Posterior cingulate gyrus (tissue), 11 donors: ENCODE measurements at places on chromosomes 3 and 15.
A peak's percentile ranks its signal among the peaks of the same experiment; 100 is the strongest.

- DNase-seq: no peak
These were observed 33.5 kb downstream of the SV2B start for GRCh38 chr15:91133511-91133910.

GRCh38 chr3:169650503-169650902, 13.0 kb downstream of the MECOM start:
- no peak for DNase-seq

DNA sequence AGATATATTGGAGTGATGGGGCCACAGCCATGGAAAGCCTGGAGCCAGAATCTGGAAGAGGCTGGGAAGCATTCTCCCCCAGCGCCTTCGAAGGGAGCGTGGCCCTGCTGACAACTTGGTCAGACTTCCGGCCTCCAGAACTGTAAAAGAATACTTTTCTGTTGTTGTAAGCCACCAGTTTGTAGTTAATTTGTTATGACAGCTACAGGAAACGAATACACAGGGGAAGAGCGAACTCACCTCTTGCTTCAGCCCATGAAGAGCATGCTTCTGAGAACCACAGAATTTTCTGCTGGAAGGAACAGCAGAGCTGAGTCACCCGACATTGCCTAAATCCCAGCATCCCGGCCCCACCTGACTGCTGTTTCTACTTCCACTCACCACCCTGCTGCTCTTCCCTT, 501.7 kb downstream of the SHQ1 start:
- DNase-seq: no peak

DNA sequence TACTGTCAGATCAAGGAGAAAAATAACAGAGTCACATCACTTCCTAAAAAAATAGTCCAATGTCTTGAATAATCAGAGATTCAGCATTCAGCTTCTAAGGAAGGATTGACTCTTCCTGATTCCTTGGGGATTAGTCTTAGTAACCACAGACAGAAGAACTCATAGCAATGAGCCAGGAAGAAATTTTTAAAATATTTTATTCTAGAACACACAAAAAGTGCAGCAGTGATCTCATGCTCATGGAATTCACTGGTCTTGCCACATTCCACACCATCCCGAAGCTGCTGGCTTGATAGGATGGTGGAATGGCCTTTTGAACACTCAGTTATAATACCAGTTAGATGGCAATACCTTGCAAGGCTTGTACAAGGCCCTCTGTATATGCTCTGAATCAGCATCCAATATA, 43.0 kb upstream of the ABI3BP start:
- no peak for DNase-seq

GRCh38 chr3:163622384-163622783, 1455.9 kb downstream of the SI start:
- no peak for DNase-seq

- no peak for DNase-seq
These were observed 3.5 kb downstream of the SERINC4 start for GRCh38 chr15:43796566-43796965.

DNA sequence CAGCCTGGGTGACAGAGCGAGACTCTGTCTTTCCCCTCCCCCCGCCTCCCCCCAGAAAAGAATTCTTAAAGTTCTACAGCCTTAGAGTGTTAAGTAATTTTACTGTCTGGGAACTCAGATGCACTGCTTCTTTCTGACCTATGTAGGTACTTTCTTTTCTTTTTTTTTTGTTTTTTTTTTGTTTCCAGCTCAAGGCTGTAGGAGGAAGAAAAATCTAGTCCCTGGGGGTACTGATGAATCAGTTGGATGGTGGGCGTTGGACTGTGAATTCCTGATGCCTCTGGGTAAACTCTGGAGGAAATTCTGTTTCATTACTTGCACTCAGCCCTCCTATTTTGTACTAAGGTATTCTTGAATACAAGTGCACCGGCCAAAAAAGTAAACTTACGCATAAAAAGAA, 10.8 kb downstream of the GHRL start:
- no peak for DNase-seq

GRCh38 chr3:13400114-13400673, 19.9 kb downstream of the NUP210 start:
- no peak for DNase-seq

DNA sequence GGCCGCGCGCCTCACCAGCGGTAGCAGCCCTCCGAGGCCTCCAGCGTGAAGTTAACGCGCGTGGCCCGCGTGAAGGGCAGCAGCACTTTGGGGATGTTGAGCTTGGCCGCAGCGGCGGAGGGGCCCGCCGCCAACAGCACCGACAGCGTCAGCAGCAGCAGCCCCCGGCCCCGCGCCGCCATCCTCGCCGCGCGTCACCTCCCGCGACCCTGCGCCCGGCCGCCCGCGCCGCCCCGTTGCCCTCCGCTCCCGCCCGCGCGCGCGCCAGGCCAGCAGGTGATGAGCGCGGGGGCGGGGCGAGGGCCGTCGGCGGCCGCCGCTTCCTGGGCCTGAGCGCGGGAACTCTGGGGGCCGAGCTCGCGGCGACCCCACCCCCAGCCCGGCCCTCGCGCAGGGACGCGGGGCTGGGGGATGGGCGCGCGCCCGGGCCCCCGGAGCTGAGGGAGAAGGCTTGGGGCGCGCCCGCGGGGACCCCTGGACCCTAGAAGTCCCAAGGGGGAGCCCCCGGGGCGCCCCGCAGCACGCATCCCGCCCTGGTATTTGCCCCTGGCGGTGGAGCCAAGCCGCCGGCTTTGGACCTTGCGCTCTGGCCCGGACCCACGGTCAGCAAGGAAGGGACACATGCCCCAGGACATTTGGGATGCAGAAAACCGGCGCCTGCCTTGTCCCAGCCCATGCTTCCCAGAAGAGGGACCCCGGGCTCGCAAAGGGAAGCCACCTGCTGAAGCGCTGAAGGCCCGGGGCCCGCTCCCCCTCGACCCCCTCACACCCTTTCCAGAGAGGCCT, at the start of gene NUP210:
Gene NUP210 (minus strand): TSS at position 278 of the 786 bp plus-strand sequence. CDS start 96 bp downstream, at position 182.
- DNase-seq: no peak

DNA sequence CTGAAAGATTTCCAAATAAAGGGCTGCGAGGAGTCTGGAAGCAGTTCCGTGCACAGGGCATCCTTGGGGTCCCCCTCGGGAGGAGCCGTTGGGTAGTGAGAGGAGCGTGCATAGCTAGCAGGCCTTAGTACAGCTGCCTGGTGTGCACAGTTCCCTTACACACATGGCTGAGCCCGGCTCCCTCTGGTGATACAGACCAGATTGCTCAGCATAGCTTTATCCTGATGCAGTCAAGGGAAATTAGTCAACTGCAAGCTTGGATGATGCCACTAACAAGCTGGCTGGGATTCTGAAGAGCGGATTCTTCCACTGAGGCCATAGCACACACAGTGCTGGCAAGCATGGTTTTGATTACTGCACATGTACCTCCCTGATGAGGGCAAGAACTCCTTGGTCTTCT, 349.4 kb downstream of the LRTM1 start:
- no peak for DNase-seq

DNA sequence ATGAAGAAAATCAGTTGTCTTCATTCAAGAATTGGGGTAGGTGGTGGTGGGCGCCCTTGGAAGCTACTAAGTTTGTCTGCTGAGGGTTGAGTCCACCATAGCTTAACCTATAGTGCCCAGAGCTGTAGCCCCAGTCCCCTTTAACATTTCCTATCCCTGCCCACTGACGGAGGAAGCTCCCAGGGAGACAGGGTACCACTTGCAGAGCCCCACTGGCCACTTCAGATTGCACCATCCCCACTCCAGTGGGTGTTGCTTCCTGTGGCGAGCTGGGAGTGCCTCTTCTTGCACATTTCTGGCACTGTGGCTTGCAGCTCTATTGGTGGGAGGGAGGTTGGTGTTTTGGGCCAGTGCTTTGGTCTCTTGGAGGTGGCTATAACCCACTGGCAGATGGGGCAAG, 2.7 kb downstream of the PXYLP1 start:
- DNase-seq: no peak

DNA sequence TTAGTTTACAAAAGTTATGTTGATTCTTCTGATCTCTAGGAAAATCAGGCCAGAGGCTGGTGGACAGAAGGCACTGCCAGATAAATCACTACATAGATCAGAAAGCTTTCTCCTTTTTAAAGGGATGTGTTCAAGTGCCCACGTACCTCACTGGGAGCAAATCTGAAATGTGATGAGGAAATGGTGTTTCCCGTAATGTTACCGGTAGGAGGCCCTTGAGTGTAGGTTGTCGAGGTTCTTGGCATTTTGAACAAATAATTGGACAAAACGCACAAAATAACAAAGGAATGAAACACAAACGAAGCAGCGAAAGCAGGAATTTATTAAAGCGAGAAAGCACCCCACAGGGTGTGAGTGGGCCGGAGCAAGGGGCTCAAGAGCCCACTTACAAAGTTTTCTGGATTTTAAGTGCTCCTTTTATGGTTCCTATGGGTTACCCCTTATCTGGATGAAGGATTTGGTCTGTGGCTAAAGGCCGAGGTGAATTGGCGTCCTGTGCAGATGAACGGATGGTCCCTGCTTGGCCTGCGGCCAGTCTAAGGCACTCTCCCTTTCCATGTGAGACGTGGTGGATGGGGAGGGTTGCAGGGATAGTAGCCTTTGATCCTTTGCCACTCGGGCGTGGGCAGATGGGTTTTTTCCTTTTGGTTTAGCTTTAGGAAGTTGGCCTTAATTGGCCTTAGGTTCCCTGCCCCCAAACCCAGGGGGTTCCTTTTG, 1.0 kb downstream of the SNX1 start:
- DNase-seq: no peak

- DNase-seq: no peak
These were observed 8.7 kb downstream of the SLC27A2 start for GRCh38 chr15:50190723-50191122.

GRCh38 chr3:194827486-194827885, 141.8 kb downstream of the FAM43A start:
- no peak for DNase-seq

DNA sequence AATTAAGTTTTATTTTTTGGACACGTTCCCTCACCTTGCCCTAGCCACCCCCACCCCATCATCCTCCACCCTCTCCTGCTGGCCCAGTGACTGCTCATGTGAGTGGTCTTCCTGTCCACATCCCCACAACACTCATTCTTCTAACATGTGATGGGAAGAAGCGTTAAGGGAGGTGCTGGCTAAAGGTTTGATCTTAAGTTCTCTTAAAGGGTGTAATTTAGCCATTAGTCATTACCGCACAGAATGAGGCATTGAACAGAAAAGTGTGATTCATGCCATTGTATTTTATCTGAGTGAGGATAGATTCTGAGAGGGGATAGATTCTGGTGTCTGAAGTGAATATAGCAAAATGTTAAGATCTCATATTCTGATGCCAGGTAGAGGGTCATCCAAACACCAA, 272.9 kb upstream of the TPM1 start:
- no peak for DNase-seq

GRCh38 chr3:107198581-107199181, 178.6 kb upstream of the CCDC54 start:
- peak; percentile 28 for DNase-seq

- no peak for DNase-seq
These were observed 2.0 kb downstream of the C2CD4A start for GRCh38 chr15:62068810-62069167.

DNA sequence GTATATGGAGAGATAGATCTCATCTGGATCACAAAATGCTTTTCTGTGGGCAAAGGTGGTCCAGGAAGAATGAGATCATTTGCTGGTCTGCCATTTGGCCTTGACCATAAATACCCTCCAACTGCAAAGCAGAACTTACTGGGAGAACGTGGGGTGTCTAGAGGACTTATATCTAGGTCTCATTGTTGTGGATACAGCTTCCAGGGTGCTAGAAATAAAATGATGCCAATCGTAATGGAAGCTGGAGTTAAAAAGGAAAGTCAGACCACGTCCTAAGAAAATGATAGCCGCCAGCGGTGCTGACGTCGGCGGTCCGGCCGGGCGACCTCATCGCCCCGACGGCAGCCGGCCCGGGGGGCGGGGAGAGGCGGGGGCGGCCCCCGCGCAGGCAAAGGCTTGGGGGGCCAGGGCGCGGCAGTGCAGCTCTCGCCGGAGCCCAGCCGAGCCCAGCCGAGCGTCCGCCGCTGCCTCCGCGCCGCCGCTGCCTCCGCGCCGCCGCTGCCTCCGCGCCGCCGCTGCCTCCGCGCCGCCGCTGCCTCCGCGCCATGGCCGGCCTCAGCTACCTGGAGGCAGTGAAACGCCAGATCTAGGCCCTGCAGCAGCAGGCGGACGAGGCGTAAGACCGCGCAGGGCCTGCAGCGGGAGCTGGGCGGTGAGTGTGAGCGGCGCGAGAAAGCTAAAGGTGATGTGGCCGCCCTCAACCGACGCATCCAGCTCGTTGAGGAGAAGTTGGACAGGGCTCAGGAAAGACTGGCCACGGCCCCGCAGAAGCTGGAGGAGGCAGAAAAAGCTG, 89.5 kb downstream of the EOMES start:
- peak; percentile 16 for DNase-seq

DNA sequence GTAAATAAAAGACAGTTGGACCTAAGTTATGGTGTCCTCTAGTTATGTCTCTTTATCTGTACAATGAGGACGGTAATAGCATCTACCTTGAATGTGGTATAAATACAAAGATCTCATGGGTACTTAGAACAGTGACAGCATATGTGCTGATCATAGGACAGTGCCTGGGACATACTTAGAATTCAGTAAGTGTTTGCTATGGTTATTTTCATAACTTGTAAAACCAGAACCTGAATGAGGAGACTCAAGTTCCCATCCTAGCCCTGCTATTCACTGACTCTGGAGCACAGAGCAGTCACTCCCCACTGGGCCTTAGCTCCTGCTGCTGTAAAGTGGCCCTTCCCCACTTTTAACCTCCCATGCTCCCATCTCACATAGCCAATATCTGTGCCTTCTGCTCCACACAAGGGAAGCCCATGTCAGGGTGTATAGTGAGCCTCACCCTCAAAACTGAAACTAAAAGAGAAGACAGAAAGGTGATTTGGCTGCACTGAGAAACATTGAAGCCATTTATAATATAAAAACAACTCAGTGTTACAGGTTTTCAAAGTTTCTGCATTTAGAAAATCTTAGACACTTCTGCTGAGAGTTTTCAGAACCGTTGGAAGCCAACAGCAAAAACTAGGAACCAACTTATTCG, 225.4 kb upstream of the UBE2E2 start:
- no peak for DNase-seq

- no peak for DNase-seq
These were observed 1090.2 kb downstream of the PLOD2 start for GRCh38 chr3:145070795-145071194.

DNA sequence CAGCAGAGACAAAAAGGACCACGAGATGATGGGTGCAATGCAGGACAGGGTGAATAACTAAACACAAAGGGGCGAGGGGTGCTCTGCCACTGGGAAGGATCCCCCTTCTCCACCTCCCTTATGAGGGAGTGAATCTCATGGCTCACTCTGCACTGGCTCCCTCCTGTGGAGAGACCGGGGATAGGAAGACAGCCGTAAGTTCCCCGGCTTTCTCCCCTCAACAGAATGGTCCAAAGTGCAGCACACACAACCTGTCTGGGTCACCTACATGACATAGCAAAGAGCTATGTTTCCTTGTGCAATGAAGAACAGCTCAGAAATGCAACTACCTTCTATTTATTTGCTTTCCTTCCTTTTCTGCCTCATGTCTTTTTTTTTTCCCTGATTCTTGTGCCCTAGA, 7.8 kb upstream of the ACSBG1 start:
- peak; percentile 57 for DNase-seq
